AG09319 (cell line): ENCODE measurements at places on chromosomes 12 and 14.

DNA sequence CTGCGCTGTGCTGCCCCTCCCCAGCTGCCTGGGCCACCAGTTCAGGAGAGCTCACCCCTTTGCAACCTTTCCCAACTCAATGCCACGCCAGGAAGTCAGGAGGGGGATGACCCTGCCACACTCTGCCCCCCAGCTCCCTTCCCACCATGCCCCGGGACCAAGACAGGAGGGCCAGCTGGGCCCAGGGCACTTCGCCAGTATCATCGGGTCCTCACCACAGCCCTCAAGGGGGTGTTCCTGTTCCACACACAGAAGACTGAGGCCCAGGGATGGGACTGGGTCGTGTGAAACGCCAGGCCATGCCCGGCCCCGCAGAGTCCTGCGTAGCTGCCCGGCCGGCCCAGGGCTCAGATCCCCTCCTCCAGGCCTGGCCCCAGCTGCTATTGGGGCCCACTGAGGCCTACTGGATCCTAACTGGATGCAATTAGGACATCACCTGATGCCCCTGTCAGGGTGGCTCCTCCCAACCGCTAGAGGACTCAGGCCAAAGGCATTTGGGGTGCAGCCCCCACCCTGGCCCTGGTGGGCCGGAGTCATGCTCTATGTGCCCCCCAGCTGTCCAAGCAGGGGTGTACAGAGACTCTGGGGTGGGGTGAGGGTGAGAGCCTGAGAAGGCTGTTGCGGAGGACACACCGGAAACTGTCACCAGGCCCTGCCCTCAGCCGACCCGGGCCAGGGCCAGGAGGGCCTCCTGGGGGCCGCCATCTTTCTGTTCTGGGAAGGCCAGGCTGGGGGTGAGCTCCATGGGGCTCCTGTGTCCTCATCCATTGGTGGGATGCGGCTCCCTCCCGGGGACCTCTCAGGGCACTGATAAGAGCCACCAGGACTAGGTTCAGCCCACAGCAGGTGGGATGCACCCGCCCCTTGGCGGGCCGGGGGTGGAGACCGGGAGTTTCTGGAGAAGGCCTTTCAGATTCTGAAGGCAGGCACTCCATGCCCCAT lies 29.3 kb upstream of the ANKRD9 start:
- DNase-seq, result no peak

GRCh38 chr12:49017891-49018260 lies 700 bp downstream of the PRKAG1 start:
- no peak for DNase-seq

GRCh38 chr14:73269729-73270531 lies 32.6 kb downstream of the PAPLN start:
- no peak for DNase-seq

GRCh38 chr12:45909041-45909713 lies 81.2 kb downstream of the SCAF11 start:
- DNase-seq, result peak; percentile 31

DNA sequence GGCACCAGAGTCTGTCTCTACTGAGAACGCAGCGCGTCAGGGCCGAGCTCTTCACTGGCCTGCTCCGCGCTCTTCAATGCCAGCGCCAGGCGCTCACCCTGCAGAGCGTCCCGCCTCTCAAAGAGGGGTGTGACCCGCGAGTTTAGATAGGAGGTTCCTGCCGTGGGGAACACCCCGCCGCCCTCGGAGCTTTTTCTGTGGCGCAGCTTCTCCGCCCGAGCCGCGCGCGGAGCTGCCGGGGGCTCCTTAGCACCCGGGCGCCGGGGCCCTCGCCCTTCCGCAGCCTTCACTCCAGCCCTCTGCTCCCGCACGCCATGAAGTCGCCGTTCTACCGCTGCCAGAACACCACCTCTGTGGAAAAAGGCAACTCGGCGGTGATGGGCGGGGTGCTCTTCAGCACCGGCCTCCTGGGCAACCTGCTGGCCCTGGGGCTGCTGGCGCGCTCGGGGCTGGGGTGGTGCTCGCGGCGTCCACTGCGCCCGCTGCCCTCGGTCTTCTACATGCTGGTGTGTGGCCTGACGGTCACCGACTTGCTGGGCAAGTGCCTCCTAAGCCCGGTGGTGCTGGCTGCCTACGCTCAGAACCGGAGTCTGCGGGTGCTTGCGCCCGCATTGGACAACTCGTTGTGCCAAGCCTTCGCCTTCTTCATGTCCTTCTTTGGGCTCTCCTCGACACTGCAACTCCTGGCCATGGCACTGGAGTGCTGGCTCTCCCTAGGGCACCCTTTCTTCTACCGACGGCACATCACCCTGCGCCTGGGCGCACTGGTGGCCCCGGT lies at the start of gene PTGDR:
Gene PTGDR, plus strand, starts transcription at position 198 of the 778 bp plus-strand sequence. Its CDS starts 117 bp downstream, at position 315.
- no peak for DNase-seq

GRCh38 chr14:90613453-90613852 lies 202.8 kb downstream of the TTC7B start:
- no peak for DNase-seq

- no peak for DNase-seq
These were observed 61.6 kb downstream of the SPPL3 start for GRCh38 chr12:120842595-120842994.

GRCh38 chr12:104764225-104765091 lies 193.6 kb downstream of the SLC41A2 start:
- no peak for DNase-seq

DNA sequence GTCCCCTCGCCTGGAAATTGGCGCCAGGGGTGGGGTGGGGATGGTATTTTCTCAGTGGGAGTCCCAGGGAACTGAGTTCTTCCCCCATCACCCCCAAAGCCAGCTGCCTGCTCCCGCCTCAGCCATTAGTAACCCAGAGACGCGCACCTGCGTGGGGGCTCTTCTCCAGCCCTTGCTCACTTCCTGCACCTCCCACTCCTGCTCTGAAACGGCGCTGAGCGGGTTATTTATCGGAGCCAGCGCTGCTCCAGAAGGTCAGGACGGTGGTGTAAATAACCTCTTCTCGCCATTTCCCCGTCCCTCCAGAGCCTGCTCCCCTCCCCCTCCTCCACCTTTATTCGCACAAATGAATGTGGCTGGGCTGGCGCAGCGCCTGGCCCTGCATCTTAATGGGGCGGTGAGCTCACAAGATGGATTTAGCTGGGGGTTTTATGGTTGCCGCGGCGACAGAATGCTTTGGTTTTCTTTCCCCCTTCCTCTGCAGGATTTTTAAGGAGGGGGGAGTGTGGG lies 12.2 kb downstream of the GPR84 start:
- no peak for DNase-seq

GRCh38 chr12:91632042-91632786 lies 449.6 kb upstream of the DCN start:
- DNase-seq, result no peak

GRCh38 chr14:89293314-89293916 lies 123.6 kb downstream of the FOXN3 start:
- DNase-seq, result no peak
